ENCODE measurements at places on chromosomes 4 and X.
A peak's percentile ranks its signal among the peaks of the same experiment; 100 is the strongest.

DNA sequence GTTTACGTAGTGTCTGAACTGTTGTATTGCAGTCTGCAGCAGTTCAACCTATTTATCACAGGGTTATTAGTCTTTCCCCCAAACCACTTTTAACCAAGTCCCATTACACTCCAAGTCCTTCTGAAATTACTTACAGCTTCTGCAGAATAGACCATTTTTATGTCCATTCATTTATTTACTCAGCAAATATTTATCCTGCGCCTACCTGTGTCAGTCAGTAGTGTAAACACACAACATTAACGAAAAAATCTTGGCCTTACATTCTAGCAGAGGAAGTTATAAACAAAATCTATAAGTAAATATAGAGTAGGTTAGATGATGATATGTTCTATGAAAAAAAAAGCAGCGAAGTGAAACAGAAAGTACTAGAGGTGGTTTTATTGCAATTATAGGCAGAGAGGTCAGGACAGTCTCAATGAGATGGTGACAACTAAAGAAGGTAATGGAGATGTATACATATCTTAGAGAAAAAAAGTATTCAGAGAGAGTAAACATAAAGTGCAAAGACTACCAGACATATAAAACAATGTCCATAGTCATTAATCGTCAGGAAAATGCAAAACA lies 534.7 kb downstream of the KCNIP4 start:
- DNase-seq = no peak

GRCh38 chr4:88971536-88971935 lies 85.4 kb downstream of the FAM13A start:
- DNase-seq = no peak

DNA sequence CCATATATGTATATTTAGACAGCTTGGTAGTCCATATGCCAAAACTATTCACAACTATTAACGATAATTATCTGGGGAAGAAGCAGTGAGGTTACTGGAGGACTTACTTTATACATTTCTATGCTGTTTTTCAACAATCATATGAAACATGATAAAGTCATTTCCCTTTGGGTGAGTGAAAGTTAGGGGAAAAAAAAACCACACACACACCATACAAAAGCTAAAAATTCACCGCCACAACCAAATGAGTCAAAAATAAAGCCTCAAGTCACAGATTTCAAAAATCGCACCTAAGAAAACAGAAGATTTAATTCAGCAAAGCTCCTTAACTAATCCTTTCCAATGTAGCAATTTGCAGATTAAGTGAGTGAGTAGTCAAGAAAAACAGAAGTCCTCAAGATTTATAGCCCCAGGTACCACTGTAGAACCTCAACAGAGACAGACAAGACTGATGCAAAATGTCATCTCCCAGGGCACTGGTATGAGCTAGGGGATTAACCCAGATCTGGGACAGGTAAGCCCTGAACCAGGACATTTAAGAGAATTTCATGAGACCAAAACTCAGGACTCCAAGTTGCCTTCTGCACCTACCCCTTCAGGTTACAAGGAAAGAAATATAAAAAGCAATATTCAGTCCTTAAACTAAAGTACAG lies 35.1 kb downstream of the SYTL4 start:
- DNase-seq = no peak

DNA sequence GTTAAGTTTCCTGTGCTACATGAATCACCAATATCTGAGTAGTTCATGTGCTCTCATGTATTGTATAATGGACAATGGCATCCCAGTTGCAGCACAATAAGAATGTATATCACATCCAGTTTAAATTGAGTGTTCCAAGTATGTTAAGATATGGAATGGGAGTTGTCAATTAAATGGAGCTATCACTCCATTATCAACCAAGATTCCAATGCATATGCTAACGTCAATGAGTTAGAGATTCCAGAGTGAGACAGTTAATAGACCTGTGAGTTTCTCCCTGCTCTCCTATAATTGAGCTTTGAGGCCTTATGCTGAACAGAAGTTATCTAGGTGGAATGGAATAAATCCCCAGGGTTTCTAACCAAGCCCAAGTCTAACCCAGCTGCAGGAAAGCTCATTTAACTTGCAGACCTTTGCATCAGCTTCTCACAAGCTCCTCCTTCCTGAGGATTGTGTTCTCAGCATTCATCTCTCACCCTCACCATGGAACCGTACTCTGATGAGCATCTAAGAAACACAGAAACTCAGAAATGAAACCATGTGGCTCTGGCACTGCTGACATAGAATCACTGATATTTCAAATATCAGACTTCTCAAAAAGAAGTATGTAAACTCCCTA lies 84.8 kb downstream of the TIGD2 start:
- DNase-seq = peak; percentile 59

DNA sequence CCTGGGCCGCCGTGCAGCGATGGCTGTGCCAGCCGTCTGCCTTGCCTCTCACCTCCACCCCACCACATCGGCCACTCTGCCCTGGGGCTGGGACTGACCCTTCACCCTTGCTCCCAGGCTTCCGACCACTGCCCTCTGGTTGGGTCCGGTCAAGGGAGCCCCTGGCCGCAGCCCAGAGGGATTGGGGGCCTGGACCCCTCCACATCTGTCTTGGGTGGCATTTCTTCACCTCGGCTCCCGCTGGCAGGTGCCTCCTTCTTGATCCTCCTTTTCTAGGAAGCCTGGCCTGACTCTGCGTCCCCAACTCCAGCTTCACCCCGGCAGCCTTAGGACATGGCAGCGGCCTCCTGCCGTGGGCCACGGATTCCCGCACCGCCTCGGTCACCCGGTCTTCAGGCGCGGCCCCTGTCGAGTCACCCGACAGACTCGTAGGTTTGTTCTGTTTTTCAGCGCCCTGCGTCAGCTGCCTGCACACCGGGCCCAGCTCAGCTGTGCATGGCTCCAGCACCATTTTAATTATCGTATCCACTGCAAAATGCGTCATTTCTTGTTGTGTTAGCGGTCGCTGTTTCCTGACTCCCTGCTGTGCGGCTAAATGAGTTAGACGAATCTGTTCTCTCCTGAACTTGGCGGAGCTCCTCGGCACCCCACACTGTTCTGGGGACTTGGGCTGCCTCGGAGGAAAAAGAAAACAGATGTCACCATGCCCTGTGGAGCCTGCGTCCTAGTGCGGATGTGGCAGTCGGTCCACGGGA lies 124.0 kb downstream of the FAM53A start:
- DNase-seq = no peak

- no peak for DNase-seq
Observed at GRCh38 chrX:50668860-50669259, 145.1 kb downstream of the SHROOM4 start.

DNA sequence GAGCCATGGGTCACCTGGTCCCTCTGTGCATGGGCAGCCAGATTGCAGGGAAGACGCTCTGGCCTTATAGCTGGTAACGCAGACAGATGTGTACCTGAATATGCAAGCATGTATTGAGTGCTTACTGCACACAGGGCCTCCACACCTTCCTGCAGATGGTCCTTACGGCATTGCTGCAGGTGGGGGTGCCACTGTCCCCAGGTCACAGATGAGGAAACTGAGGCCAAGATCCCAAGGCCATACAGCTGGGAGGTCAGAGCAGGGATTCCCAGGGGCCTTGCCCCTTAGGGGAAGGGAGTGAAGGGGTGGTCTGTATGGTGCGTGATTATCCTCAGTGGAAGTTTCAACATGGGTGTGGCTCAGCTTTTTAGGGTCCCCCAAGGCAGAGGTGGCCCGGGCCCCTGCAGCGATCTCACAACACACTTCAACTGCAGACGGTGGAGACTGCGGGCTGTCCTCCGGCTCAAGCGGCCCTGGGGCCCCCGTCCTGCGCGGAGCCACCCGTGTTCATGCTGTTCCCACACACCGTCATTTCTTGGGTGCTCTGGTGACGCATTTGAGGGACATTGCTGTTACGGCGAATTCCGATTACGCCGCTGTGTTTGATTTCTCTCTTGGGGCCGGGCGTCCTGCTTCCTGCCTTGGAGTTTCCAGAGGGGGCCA lies 8.1 kb downstream of the DOK7 start:
- DNase-seq = no peak

GRCh38 chrX:9091258-9091657 lies 57.3 kb upstream of the FAM9B start:
- no peak for DNase-seq

DNA sequence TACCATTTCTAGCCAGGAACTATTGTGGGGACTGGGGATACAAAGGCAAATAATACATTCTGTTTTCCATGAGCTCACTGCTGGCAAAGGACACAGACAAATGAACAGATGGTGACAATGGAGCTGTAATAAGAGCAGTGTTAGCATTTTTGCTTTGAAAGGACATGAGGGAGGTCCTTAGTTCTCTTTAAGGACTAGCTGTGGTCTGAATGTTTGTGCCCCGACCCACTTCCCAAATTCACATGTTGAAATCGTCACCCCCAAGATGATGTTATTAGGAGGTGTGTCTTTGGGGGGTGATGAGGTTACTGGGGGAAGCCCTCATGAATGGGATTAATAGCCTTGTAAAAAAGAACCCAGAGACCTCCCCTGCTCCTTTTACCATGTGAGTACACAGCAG lies 30.3 kb downstream of the CCNG2 start:
- no peak for DNase-seq
